Fibroblast of gingiva (primary cell): ENCODE measurements at places on chromosomes 6 and 20.
A peak's percentile ranks its signal among the peaks of the same experiment; 100 is the strongest.

DNA sequence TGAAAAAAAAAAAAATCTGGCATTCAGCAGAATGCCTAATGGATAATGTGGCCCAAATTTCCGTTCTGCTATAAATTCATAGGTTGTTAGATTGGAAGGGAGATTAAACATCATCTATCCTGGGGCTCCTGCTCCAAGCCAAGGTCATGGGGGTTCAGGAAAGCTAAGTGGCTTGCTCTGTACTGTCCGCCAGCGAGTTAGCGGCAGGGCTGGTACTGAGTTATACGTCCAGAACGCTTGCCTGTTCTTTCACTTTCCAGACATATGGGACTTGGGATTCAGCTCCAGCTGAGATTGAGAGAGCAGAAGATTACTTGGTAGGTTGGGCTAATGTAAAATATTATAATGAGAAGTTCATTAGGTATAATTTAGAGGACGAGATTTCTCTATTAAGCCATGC is 858 bp downstream of the RWDD1 start:
- DNase-seq, result peak; percentile 44

GRCh38 chr6:138310821-138311220 is 66.9 kb upstream of the SMIM28 start:
- no peak for DNase-seq

GRCh38 chr6:43831191-43831590 is 61.2 kb downstream of the VEGFA start:
- DNase-seq, result no peak

- peak; percentile 42 for DNase-seq
Measured at GRCh38 chr6:16514249-16514648, 247.0 kb downstream of the ATXN1 start.

DNA sequence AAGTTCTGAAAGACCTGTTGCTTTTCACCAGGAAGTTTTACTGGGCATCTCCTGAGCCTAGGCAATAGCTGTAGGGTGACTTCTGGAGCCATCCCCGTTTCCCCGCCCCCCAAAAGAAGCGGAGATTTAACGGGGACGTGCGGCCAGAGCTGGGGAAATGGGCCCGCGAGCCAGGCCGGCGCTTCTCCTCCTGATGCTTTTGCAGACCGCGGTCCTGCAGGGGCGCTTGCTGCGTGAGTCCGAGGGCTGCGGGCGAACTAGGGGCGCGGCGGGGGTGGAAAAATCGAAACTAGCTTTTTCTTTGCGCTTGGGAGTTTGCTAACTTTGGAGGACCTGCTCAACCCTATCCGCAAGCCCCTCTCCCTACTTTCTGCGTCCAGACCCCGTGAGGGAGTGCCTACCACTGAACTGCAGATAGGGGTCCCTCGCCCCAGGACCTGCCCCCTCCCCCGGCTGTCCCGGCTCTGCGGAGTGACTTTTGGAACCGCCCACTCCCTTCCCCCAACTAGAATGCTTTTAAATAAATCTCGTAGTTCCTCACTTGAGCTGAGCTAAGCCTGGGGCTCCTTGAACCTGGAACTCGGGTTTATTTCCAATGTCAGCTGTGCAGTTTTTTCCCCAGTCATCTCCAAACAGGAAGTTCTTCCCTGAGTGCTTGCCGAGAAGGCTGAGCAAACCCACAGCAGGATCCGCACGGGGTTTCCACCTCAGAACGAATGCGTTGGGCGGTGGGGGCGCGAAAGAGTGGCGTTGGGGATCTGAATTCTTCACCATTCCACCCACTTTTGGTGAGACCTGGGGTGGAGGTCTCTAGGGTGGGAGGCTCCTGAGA is at the start of gene HFE:
HFE (plus strand) TSS at position 146 of the 832 bp plus-strand sequence; CDS start at position 158, 12 bp downstream.
- peak; percentile 51 for DNase-seq

DNA sequence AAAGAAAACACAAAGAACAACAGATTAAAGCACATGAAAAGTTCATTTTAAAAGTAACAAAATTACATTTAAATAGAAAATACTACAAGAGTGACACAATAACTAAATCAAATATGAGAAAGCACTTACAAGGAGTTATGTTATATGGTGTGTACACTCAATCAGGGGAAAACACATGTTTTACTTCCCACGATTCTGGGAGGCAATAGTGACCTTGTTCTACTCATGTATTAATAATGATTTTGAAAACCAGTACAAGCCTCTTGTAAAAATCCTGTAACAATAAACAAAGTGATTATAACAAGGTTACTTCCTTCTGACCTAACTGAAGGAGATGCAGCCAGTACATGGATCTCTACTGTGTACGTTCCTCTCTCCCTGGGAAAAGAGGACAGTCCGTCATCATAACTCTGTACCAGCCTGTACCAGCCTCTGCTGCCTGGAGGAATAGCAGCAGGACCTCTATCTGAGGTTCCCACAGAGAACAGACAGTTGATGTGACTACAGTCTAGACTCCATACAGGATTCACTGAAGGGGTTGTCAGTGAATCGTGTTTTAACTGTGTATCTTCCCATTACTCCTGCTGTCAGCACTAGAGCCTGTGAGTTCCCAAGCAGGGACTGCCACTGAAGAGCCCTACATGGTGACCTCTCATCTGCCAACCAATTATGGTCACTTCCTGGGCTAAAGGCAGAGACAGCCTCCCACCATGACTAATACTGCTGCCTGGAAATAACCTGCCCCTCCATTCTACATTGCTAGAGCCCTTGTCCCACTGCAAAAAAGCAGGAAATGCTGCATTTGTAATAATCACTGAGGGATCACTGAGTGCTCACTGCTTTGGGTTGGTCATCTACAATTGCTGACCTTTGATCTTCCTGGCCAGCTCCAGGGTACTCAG is 149.7 kb downstream of the KIF16B start:
- no peak for DNase-seq

DNA sequence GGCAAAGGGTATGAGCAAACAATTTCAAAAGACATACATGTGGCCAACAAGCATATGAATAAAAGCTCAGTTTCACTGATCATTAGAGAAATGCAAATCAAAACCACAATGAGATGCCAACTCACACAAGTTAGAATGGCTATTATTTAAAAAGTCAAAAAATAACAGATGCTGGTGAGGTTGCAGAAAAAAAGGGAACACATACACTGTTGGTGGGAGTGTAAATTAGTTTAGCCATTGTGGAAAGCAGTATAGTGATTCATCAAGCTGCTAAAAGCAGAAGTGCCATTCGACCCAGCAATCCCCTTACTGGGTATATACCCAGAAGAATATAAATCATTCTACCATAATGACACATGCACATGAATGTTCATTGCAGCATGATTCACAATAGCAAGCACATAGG is 6.7 kb upstream of the KHDC1L start:
- no peak for DNase-seq

- peak; percentile 44 for DNase-seq
Measured at GRCh38 chr20:1841554-1842140, 53.6 kb upstream of the SIRPA start.

DNA sequence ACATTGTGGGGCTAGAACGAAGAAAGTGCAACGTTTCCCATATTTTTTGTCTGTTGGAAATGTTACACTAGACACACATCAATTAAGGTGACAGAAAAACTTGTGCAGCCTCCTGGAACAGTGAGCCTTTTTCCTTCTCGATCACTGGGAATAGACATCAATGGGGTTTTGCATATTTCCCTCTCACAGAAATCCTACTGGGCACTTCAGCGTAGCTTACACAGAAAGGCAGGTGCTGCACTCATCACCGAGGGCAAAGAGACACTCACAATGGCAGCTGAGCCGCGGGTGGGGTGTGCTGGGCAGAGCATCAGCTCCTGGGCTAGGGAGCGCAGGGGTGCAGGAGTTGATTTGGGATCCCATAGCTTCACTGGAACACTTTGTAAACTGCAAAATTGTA is 64.5 kb downstream of the THBS2 start:
- DNase-seq, result no peak

DNA sequence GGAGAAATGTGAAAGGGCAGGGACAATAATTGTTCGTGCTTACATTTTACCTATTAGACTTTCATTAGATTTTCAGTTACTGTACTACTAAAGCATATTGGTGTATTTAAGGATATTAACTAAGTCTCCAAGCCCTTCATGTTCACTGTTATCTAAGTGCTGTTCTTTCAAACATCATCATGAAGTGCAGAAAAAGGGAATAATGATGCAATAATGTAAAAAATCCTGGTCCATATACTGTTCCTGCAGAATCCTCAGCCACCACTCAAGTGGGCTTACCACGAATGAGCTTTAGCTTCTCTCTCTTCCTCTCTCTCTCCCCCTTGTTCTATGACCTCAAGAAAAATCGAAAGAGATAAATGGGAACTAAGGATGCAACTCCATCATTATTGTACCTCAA is 600.7 kb downstream of the UTRN start:
- no peak for DNase-seq

GRCh38 chr20:50290808-50291207 is 100.2 kb downstream of the CEBPB start:
- no peak for DNase-seq

GRCh38 chr20:56609321-56609720 is 19.8 kb upstream of the TFAP2C start:
- DNase-seq, result no peak

DNA sequence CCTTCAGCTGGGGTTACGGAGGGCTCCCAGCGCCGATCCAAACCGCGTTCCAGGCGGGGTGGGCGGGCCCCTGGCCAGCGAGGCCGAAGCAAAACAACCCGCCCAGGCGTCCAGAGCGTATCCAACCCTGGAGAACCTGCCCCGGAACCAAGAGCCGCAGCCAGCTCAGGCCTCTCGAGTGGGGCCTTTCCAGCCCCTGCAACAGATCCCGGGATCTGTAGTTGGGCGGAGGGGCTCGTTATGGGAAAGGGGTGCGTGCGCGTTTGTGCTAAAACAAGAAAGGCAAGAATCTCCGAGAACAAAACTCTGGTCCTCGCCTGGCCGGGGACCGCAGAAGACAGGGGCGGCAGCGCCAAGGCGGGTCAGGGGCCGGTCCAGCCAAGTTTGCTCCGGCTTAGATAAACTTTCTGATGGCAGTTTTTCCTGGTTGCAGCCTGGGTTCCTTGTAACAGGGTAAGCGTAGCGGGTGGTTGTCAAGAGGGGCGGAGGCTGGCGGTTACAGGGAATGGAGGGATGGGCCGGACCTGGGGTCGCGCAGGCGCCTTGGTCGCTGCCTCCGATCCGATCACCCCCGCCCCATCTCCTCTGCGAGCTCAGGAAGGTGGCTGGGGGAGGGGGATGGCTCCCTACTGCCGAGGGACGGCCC is 448 bp upstream of the RIN2 start:
- DNase-seq, result peak; percentile 92

GRCh38 chr20:19758133-19758500 is at the start of gene RIN2:
RIN2 (plus strand) TSS chr20:19758258; CDS start chr20:19889602, 131,344 bp downstream.
- no peak for DNase-seq

DNA sequence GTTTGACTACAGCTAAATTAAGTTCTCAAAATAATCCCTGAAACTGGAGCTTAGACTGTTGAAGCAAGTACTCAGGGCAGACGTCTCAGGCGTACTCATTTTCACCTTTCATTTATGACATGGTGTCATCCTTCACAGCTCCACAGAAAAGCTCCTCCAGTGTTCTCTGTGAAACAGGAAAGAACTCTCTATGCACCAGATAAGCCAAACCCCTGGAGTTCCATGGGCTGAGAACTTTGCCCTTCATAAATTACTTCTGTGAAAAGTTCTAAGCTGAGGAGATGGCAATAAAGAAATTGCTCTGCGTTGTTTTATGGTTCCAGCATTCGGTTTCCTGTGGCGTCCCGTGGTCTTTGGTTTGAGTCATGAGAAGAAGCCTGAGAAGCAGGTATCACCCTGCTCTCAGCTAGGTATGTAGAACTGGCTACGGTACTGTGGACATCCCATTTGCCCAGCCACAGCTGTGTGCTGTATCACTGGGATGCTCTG is 20.2 kb upstream of the RREB1 start:
- DNase-seq, result no peak

DNA sequence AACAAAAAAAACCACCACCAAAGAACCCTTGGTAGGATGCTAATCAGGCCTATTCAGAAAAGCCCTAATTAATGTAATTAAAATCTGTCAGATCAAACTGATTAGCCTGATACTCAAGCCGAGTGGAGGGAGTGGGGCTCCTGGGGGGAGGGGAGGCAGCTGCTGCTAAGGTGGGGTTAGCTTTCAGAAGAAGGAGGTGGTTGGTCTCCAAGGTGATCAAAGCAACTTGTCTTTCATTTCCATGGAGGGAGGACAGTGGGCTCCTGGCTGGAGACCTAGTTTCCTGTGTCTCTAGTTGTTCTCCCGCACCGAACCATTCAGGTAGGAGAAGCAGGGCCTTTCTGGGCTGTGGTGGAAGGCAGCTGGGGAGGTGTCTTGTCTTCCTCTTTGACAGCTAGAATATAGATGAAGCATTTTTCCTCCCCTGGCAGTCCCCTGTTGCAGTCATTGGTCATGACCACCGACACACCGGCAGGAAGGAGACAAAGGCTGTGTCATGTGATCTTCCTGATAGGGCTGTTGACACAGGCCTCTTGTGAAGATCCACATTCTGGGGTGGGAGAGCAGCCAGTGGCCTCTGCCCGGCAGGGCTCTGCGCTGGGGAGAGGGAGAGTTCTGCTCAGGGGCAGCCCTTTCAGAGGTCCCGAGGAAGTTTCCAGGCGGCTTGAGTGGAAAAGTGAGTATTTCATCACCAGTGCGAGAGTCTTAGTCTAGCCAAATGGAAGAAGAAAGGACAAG is 39.9 kb upstream of the PRDM1 start:
- DNase-seq, result no peak

GRCh38 chr20:38303908-38304379 is at the start of gene BPI:
BPI (plus strand) TSS chr20:38304156; CDS start chr20:38304224, 68 bp downstream.
- no peak for DNase-seq

DNA sequence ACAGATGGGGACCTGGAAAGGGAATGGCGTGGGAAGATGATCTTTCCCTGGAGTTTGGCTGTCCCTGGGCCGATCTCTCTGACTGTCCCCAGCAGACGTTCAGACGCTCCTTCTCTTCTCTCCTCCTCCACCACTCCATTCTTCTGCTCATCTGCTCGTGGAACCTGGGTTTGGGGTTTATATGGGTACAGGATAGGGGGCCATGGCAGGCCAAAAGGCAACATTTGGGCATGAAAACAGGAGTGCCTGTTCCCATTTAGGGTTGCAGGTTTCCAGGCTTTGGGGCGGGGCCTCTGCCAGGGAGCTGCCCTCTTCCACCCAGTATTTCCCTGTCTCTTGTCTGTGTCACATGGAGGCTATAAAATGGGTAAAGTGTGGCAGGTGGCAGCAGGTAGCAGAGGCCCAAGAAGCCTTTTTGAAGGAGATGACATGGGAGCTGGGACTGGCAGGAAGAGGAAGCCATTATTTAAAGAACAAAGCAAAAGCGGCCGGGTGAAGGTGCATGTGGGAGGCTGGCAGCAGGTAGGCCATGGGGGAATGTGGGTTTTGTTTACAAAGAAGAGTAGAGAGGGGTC is 203.7 kb downstream of the BMP7 start:
- DNase-seq, result no peak

- DNase-seq, result no peak
Measured at GRCh38 chr6:163387317-163387716, 27.2 kb upstream of the QKI start.
